Activated CD8-positive, alpha-beta memory T cell treated with anti-CD3 and anti-CD28 coated beads, Interleukin-2, amount 10 ng/mL, durations not matched to agents 7 days and 5 days (primary cell): ENCODE measurements at places on chromosomes 5 and 9. TPM values are rescaled to one million over a fixed set of nuclear protein-coding genes. Genes with fewer than 3 reads are reported as not detected.

DNA sequence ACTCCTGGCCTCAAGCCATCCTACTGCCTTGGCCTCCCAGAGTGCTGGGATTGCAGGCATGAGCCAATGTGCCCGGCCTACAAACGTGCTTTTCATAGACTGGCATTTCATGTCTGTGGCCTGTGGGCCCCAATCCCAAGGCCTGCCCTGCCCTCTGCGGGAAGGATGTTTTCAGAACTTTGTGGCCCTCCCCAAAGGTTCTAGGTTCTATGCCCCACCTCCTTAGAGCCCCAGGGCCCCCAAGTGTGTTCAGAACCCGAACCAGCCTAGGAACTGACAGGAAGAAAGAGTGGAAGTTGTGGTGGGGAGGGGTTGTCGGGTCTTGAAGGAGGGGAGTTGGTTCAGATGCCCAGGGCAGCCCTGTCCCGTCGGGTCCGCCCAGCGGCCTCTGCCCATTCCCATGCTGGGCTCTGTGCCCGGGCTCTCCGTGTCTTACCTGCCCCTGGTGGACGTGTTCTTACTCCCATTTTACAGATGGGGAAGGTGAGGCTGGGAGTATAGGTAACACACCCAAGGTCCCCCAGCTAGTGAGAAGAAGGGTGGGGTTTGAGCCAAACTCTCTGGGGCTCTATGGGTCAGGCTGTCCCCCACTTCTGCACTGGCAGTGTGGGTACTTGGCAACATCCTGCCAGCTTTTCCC, 175.8 kb upstream of the IER5L start:
- peaks cover 9% of the 10 kb centered on the region for H3K27me3 ChIP-seq
- no peak for DNase-seq
- no peak overlapping the region for H3K27ac ChIP-seq
- H3K36me3 ChIP-seq: no peaks in the 10 kb centered on the region
- H3K4me1 ChIP-seq: no peaks in the 10 kb centered on the region

DNA sequence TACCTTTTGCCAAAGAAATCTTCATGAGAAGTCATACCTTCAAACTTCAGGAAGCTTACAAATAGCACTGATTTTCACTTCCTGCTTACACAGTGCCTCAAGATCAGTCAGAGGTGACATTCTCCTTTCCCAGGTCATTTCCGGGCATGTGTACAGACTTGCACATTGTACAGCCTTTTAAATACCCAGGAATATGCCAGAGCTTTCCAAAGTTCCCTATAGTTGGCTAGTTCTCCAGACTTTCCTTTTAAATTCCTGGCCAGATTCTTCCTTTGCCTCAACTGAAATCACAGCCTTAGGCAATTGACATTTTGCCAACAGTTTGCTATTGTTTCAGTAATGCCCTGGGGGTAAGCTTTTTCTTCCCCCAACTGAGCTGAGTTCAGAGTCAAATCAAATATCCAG, 47.2 kb downstream of the RFX3 start:
- peak overlapping the region; percentile 97 for H3K27ac ChIP-seq
- DNase-seq: no peak
- peaks cover 13% of the 10 kb centered on the region for H3K36me3 ChIP-seq
- peak overlapping the region; percentile 35 for H3K4me3 ChIP-seq
- H3K27me3 ChIP-seq: no peaks in the 10 kb centered on the region

The GPR151 gene
- total RNA-seq: not detected

The ADCY2 gene
- not detected for total RNA-seq

GRCh38 chr5:85304524-85304923, 919.8 kb upstream of the EDIL3 start:
- H3K36me3 ChIP-seq: no peaks in the 10 kb centered on the region
- H3K4me3 ChIP-seq: no peak overlapping the region

DNA sequence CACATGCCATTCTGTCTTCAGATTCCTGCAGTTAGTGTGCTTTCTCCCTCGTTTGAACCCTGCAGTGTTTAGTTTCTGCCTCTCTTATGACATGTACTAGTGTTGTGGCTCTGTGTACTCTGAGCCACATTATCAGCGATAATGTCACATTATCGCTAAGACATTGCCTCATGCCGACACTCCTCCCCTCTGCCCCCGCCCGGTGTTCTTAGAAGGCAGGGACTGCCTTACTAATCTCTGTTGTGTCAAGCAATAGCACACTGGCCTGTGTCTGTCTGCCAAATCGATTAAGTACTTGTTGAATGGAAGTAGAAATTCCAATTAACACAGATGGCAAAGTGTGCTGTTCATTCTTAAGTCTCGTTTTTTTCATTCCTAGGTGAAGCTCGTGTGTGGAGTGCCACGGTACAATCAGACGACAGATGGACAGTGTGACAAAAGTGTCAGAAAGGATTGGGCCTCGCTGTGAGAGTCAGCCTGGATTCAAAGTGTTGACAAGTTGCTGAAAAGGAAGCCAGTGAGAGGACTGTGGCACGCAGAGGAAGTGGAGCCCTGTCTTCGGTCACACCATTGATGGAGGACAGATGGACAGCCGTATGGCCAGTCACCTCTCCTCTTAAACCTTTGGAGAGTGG, 10.5 kb downstream of the PIK3R1 start:
- no peaks in the 10 kb centered on the region for H3K27me3 ChIP-seq
- DNase-seq: no peak
- peaks cover 60% of the 10 kb centered on the region for H3K4me1 ChIP-seq
- no peak overlapping the region for H3K27ac ChIP-seq
- peaks cover 54% of the 10 kb centered on the region for H3K36me3 ChIP-seq

GRCh38 chr5:175867587-175868347, 3.6 kb upstream of the CPLX2 start:
- no peak overlapping the region for H3K27ac ChIP-seq
- peaks cover 21% of the 10 kb centered on the region for H3K27me3 ChIP-seq
- peaks cover 2% of the 10 kb centered on the region for H3K4me1 ChIP-seq
- no peak overlapping the region for H3K4me3 ChIP-seq

DNA sequence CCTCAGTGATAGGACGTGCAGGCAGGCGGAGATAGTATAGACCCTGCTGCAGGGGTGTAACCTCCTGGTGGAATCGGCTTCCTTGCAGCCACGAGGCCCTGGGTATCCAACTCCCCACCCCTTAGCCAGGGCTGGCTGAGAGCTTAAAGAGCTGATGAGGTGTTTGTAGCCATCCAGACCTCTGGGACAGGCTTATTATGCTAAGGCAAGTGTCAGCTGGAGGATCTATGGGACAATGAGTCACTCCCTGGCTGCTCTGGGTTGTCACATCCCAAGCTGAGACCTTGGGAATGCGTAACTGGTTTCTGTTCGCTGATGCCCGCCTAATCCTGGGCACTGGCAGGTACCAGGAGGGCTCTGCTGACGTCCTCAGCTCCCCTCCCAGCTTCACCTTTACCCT, 38.9 kb downstream of the DAB2IP start:
- H3K27ac ChIP-seq: no peak overlapping the region
- no peaks in the 10 kb centered on the region for H3K36me3 ChIP-seq
- no peaks in the 10 kb centered on the region for H3K27me3 ChIP-seq
- no peak overlapping the region for H3K4me3 ChIP-seq
- no peaks in the 10 kb centered on the region for H3K4me1 ChIP-seq

GRCh38 chr5:8382456-8382855, 513.5 kb downstream of the MTRR start:
- DNase-seq: no peak
- H3K27ac ChIP-seq: no peak overlapping the region
- no peaks in the 10 kb centered on the region for H3K4me1 ChIP-seq
- no peaks in the 10 kb centered on the region for H3K36me3 ChIP-seq
- no peak overlapping the region for H3K4me3 ChIP-seq
- no peaks in the 10 kb centered on the region for H3K27me3 ChIP-seq
